Cortex of kidney (tissue), 1 donor: ENCODE measurements at places on chromosomes 5 and 9.

- DNase-seq = no peak
Observed at GRCh38 chr5:143923634-143924266, 111.8 kb downstream of the HMHB1 start.

- DNase-seq = no peak
Observed at GRCh38 chr5:159969966-159970365, 39.0 kb upstream of the TTC1 start.

- DNase-seq = no peak
Observed at GRCh38 chr9:135357863-135358551, 121.6 kb upstream of the PPP1R26 start.

- no peak for DNase-seq
Observed at GRCh38 chr5:76764374-76764773, 48.4 kb downstream of the F2R start.

DNA sequence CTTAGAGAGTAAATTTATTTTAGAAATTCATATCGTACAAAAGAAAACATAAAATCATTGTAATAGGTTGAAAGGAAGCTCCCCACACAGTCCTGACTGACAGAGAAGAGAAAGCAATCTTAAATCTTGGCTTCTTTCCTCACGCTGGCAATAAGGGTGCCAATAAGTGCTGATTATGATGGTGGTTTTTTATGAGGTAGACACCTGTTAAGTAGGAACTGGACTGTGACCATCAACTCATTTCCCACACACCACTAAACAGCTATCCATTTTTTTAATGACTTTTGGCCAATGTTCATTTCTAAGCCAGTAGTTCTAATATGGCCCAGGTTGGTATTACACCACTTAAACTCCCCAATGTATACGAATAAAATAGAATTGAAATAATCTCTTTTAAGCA lies 893.5 kb upstream of the NUDT12 start:
- DNase-seq = no peak

- DNase-seq = no peak
Observed at GRCh38 chr5:173814053-173814452, 74.1 kb upstream of the CPEB4 start.

- no peak for DNase-seq
Observed at GRCh38 chr5:78706381-78706780, 57.8 kb upstream of the LHFPL2 start.

DNA sequence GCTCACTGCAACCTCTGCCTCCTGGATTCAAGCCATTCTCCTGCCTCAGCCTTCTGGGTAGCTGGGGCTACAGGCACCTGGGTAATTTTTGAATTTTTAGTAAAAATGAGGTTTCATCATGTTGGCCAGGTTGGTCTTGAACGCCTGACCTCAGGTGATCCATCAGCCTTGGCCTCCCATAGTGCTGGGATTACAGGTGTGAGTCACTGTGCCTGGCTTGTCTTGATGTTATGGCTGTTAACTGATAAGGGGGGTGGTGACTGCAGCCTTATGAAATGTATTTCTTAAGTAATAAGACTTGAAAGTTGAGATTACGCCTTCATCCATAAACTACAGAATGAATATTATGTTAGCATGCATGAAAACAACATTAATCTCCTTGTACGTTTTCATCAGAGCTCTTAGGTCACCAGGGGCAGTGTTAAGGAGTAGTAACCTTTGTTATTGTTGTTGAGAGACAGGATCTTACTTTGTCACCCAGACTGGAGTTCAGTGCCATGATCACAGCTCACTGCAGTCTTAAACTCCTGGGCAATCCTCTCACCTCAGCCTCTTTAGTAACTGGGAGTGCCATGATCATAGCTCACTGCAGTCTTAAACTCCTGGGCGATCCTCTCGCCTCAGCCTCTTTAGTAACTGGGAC lies 148.3 kb downstream of the ATP10B start:
- no peak for DNase-seq

GRCh38 chr5:80874162-80874561 lies 86.0 kb upstream of the RASGRF2 start:
- DNase-seq = no peak

GRCh38 chr5:103016167-103016566 lies 103.8 kb downstream of the GIN1 start:
- DNase-seq = no peak
